Activated naive CD4-positive, alpha-beta T cell treated with anti-CD3 and anti-CD28 coated beads, Interleukin-2, amount 50 U/mL, for 16 hours (primary cell): ENCODE measurements at places on chromosomes 1 and 21.
A peak's percentile ranks its signal among the peaks of the same experiment; 100 is the strongest.

- DNase-seq: no peak
Observed at GRCh38 chr1:119884711-119885110, 11.6 kb downstream of the ADAM30 start.

DNA sequence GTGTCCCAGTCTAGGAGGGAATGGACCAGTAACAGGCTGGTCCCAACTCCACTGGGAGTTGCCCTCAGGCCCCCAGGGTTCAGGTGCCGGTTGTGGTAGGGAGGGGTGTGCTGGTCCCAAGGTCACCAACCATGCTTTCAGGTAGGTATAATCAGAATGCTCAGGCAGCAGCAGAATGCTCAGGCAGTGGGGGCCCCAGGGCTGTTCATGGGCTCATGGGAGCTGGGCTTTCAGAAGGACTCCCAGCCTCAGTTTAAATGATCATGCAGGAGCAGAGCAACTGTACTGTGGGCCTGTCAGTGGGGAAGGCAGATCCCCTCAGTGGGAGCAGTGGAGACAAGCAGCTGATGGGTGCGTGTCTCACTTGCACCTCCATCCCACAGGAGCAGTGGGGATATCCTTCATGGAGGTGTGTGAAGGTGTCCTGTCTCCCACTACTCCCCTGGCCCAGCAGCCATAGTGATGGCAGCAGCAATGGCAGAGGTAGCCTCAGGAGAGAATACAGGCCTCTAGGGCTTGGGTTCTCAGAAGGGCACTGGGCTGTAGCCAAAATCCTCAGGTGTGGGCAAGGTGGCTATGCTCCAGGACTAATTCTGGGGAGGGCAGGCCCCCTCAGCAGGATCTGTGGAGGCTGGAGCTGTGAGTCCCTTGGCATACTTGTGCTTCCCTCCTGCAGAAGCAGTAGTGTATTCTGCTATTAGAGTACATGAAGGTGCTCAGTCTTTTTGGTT lies 917.3 kb upstream of the B3GALT2 start:
- no peak for DNase-seq

DNA sequence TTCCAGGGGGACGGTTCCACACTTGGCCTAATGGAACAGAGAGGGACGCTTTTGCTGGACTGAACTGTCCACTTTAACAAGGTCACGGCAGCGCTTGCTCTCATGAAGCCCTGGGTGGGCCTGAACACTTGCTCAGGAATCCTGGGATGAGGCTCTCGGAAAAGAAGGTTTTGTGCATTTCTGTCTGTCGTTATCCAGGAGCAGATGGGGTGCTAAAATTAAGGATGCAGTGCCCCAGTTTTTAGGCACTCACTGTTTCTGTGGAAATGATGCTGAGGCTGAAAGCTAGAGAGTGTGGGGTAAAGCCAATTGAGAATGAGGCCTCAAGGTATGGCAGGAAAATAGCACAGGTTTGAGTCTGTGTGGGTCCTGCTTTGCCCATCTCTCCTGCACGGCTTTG lies 111.0 kb downstream of the DAB1 start:
- no peak for DNase-seq

GRCh38 chr1:3312898-3313575 lies 141.4 kb upstream of the ARHGEF16 start:
- DNase-seq: peak; percentile 51

DNA sequence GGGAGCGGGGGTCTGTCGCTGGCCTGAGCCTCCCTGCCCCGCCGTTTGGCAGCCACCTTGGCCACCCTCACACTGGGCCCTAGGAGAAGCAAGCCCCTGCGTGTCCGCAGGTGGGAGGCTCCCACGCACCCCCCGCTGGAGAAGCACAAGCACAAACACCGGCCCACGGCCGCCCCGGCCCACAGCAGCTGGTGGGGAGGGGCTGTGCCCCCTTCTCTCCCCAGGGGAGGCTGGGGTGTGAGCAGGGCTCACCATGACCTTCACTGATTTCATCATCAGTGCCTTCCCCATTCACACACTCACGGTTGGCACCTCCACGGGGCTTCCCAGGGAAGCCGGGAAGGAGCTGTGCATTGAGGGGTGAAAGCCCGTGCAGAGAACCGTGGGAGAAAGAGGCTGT lies 7.9 kb downstream of the AGRN start:
- no peak for DNase-seq

GRCh38 chr1:12386130-12386529 lies 156.3 kb downstream of the VPS13D start:
- DNase-seq: peak; percentile 15

- DNase-seq: peak; percentile 18
Observed at GRCh38 chr1:44609412-44609767, 64.9 kb downstream of the TMEM53 start.

- no peak for DNase-seq
Observed at GRCh38 chr1:38848071-38848470, 11.5 kb downstream of the RRAGC start.

- DNase-seq: no peak
Observed at GRCh38 chr1:71351438-71351837, 270.6 kb upstream of the ZRANB2 start.

DNA sequence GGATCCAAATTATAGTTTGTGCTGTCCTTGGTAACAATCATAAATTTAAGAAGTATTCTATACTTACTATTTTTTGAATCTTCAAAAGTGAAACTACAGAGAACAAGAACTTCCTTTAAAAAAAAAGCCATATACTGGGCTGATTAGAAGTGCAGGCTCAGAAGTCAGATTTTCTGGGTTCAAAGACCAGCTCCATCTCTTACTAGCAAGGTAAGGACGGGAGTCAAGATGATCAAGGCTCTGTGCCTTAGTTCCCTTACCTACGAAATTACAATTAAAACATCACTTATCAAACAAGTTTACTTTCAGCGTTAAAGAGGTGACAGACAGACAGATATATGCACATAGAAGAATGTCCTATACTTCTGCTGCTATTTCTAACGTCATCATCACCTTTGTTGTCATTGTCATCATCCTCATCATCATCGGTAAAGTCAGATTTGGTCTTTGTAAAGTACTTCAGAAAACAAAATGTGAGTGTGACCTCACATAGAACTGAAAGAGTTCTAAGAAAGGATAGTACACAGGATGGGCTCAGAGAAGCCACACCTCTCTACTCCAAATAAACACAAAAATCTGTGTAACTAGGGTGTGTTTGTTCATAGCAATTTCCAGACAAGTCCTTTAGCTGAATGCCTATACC lies 178.7 kb downstream of the VAV3 start:
- no peak for DNase-seq

GRCh38 chr1:194369622-194370021 lies 1183.2 kb upstream of the B3GALT2 start:
- DNase-seq: no peak

GRCh38 chr1:27566462-27567145 lies 37.3 kb downstream of the AHDC1 start:
- DNase-seq: no peak

DNA sequence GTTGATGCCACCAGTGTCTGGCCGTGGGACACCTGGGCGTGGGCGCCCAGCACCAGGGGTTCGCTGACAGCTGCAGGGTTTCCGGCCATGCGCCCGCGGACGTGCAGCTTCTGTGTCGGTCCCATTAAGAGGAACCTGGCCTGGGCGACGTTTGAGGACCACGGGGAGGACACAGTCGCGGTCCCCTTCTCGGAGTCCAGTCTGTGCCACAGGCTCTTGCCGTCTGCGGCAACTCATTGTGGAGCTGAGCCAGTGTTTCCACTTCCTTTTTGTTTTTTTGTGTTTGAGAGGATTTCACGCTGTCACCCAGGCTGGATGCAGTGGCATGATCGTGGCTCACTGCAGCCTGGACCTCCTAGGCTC lies 1.6 kb upstream of the C1orf159 start:
- no peak for DNase-seq

GRCh38 chr1:76640092-76640491 lies 227.2 kb upstream of the ST6GALNAC5 start:
- no peak for DNase-seq

DNA sequence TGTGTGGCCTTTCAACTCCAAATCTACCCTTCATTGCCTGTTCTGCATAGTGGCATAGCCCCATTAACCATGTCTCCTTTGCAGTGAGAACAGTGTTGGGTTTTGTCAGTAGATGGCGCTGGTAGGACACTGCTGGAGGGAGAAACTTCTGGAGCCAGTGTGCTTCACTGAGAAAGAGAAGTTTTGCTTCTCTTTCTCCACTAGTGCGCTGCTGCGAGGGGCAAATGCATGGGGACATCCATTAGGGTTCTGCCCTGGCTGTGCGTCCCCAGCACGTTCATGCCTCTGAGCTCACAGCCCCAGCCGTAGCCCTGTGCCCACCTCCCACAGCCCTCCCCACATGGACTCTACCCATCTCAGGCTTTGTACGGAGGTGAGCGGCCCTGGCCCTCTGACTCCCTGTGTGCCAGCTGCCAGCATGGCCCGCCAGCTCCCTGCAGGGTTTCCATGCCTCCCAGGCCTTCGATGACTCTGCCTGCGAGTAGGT lies 53.1 kb downstream of the RIMS3 start:
- DNase-seq: peak; percentile 68

- DNase-seq: no peak
Observed at GRCh38 chr1:81455481-81455880, 345.3 kb upstream of the ADGRL2 start.

DNA sequence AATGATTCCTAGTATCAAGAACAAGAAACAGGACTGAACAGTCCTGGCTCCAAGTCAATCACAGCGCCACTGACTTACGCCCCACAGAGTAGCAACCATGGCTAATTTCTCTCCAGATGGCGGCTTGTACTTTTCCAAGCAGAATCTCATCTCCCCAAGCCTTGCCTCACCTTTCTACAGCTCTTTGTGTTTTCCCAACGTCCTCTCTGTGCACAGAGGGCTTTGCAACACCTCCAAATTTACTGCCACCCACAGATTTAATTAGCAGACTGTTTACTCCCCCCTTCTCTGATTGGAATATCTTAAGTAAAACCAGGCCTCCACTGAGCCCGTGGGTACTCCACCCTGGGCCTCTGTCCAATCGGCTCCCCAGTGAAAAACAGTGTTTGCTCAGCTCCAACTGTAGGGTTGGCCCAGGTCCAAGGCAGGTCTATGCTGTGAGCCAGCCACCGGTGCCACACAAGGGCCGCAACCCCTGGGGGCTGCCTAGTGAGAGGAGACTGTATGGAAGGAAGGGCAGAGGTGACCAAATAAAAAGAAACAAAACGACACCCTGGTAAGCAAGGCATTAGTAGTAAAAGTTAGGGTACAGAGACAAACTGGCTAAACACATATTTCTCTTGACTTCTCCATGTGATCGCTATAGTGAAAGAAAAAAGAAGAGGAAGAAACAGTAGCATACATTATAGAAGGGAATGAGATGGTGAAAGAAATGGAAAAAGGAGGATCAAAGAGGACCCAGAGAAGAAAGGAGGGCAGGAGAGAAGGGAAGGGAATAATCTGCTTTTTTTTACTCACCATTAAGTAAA lies 128.4 kb upstream of the SOD1 start:
- DNase-seq: no peak

DNA sequence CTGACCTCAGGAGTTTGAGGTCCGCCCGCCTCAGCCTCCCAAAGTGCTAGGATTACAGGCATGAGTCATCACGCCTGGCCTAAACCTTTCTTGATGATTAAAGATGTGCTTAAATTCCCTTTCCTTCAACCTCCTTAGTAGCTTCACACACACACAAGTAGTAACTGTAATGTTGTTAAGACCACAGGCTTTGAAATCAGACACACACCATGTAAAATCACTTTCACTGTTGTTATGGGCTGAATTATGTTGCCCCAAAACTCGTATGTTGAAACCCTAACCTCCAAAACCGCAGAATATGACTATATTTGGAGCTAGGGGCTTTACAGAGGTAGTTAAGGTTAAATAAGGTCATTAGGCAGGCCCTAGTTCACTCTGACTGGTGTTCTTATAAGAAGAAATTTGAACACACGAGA lies 180.2 kb downstream of the NR5A2 start:
- DNase-seq: no peak

DNA sequence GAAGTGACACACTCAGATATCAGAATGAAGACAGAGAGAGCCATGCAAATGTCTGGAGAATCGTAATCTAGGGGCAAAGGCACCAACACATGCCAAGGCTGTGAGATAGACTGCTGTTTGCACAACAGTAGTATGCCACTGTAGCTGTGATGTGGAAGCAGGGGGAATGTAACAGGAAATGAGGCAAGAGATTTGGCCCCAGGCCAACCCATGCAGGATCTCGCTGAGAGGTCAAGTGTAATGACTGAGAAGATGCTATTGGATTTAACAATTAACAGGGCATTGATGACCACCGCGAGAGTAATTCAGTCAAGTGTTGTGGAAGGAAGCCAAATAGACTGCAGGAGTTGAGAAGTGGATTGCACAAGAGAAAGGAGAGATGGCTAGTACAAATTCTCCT lies 107.3 kb upstream of the ST6GALNAC5 start:
- no peak for DNase-seq

GRCh38 chr1:999725-1000356 lies at the start of gene HES4:
TSS of gene HES4 (minus strand) at chr1:1000097. CDS start at chr1:999973, 124 bp downstream.
- DNase-seq: peak; percentile 78

DNA sequence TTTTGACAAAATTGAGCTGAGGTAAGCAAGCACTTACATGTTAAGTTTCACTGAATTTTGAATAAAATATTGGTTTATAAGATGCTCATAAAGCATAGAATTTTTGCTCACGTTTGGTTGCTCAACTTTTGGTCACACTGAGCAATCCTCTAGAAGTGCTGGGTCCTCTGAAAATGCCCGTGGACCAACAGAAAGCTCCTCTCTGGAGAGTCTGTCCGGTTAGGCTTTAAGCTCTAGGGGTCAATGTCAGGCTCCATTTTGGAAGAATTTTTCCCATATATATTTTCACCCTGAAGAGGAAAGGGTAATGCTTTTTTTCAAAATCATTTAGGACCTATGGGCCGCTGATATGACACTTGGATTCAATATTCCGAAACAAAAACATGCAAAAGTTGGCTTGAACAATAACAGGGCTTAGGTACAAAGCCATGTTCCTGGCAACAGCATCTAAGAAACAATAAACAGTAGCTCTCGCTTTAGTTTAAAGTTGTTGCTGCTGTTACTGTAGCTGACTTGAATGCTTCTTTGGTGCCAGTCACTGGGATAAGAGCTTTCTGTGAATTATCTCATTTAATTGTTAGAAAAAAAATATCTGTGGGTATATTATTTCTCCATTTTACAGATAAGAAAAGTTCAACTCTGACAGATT lies 131.7 kb upstream of the ESRRG start:
- no peak for DNase-seq

DNA sequence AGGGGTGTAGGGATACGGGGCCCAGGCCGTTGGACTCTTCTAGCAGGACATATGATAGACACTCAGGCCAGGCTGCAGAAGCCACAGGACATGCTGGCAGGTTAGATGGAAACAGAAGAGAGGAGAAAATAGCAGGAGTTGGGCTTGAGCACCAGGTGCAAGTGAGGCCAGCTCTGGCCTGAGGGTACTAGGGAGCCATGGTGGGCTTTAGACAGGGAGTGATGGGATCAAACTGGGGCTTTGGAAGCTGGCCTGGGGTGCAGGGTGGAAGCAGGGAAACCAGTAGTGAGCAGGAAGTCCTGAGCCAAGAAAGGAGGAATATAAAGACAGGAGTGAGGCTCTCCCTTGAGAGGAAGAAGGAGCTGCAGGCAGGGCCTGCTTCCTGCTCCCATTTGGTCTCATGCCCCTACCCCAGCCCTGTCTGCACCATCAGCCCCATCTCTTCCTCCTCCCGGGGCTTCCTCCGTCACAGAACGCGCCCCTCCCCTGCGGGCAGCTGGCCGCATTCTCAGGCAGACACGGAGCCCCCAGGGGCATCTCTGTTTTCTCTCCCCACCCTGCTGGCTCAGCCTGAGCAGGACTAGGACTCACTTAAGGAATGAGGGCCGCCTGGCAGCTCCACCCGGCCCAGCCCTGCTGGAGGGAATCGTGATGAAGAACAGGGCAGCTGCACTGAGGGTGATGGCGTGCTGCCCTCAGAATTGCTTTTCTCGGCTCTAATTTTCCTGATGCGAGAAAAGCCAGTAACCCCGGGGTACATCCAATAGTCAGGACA lies 165.5 kb upstream of the TMEM51 start:
- DNase-seq: no peak

- DNase-seq: no peak
Observed at GRCh38 chr1:177476676-177477075, 305.9 kb downstream of the BRINP2 start.
